WTC11 (cell line): ENCODE measurements at places on chromosomes 3 and 15.

- DNase-seq: no peak
- no peak overlapping the region for H3K27ac ChIP-seq
- no peaks in the 10 kb centered on the region for H3K4me1 ChIP-seq
- no peaks in the 10 kb centered on the region for H3K36me3 ChIP-seq
- no peaks in the 10 kb centered on the region for H3K27me3 ChIP-seq
Observed at GRCh38 chr15:72365844-72366243, 10.0 kb downstream of the HEXA start.

DNA sequence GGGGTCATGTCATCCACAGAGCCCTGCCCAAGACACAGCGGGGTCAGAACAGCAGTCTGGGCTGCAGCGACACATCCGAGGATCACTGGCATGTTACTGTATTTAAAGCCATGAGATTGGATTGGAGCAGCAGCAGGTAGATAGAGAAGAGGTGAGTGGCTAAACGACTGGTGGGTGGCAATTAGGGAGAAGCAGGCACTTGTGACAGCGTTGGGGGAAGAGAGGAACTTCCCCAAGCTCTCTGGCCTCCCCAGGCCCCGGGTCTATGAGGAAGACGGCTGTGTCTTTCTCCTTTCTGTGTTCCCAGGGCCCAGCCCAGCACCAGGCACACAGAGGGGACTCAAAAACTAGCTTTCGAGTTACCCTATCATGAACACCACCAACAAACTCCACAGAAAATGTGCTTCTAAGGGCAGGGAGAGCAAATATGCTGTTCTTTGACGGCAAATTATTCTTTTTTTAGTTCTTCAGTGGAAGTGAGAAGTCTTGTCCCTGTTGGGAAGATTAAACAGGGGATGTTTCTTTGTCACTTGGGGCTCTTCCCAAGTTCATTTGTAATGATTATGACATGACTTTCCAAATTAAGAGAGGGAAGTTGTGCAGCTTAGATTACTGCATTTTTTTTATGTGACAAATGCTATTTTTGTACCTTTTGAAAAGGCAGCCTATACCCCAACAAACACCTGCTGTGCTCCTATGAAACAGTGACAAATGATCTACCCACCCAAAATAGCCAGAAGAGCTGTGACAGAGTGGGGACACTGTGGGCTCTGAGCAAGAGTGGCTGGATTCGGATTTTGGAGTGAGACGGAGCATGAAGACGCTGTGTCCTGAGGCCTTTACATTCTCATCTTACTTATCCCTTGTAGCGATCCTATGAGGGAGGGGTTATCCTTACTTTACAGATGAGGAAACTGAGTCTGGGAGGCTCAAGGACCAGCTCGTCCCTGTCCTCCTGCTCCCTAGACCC lies 7.2 kb upstream of the SYNM start:
- H3K4me1 ChIP-seq: peaks cover 5% of the 10 kb centered on the region
- no peak for DNase-seq
- no peaks in the 10 kb centered on the region for H3K36me3 ChIP-seq
- peaks cover 43% of the 10 kb centered on the region for H3K27me3 ChIP-seq
- H3K4me3 ChIP-seq: no peak overlapping the region

DNA sequence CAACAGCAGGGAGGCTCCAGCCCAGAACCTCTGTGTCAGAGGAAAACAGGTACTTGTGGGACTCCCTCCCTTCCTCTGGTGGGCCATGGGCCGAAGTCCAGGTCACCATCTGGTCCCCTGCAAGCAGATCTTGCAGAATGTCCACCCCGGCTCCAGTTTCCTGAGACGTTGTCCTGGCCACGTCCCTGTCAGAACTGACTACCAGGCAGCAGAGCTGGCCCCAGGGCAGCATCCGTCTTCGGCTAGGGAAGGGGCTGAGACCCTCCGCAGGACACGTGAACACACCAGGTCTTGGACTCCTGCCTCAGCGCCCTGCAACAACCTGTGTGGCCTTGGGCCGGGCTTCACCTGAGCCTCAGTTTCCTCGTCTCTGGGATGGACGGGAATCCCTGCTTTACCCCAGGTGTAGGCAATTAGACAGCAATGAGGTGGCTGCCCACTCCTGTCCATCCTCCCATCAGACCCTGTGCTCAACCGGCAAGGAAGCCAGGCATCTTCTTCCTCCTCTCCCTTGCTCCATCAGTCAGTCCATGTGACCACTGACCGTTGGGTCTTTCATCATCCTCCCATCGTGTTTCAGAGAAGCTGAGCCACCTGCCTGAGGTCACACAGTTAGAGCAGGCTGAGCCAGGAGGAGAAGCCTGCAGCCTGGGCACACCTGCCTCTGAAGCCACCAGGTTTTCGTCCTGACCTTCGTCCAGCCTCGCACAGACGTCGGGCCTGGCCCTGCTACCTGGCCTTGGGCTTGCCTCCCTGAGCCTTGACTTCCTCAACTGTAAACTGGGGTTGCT lies 8.9 kb upstream of the PRKCD start:
- H3K4me3 ChIP-seq: no peak overlapping the region
- H3K4me1 ChIP-seq: peaks cover 5% of the 10 kb centered on the region
- no peak for DNase-seq
- no peaks in the 10 kb centered on the region for H3K36me3 ChIP-seq

DNA sequence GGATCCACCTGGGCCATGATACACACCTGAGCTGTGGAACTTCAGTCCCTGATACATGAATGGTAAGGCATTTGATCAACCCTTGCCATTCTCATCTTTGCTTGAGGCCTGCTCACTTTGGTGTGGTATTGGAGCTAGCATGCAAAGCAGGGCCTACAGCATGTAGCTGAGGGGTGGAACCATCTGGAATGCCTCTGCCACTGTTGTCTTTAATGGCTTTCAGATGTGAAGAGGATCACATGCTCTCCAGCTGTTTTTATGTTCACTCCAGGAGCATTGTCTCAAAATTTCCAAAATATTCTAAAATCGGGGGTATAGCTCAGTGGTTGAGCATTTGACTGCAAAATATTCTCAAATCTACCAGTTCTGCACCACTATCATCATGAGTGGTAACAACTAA lies 64.4 kb upstream of the PHLDB2 start:
- H3K36me3 ChIP-seq: no peaks in the 10 kb centered on the region
- H3K4me3 ChIP-seq: no peak overlapping the region
- H3K27me3 ChIP-seq: no peaks in the 10 kb centered on the region; the same call in 1 of the 2 replicates
- H3K4me1 ChIP-seq: no peaks in the 10 kb centered on the region
- no peak overlapping the region for H3K27ac ChIP-seq
- no peak for DNase-seq

DNA sequence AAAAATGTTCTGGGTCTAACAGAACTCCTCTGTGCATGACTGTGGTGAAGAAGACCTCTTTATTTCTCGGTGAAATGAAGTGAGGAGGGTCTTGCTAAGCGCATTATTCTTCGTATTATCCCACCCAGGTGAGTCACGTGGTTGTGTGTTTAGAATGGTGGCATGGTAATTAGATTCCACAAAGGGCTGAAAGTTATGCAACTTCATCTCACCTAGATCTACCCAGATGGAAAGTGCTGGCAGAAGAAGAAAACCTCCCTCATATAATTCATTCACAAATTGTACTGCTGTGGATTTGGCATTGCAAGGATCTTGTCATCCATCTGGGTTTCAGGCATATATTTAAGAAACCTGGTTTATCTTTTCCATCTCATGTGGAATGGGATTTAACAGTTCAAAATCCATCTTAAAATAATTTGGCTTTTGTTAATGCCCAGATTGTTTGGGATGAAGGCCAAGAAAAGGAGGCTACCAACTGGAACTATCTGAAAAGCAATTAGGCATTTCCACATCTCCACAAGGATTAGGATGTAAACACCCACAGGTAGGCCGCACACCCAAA lies 175.3 kb downstream of the PLCL2 start:
- no peak overlapping the region for H3K27ac ChIP-seq
- peaks cover 6% of the 10 kb centered on the region for H3K36me3 ChIP-seq
- H3K4me1 ChIP-seq: peaks cover 30% of the 10 kb centered on the region
- DNase-seq: no peak
- no peaks in the 10 kb centered on the region for H3K27me3 ChIP-seq

GRCh38 chr3:5098346-5098745 lies 23.7 kb upstream of the ARL8B start:
- no peak overlapping the region for H3K27ac ChIP-seq
- H3K4me1 ChIP-seq: peaks cover 9% of the 10 kb centered on the region
- DNase-seq: no peak
- no peaks in the 10 kb centered on the region for H3K36me3 ChIP-seq
- H3K4me3 ChIP-seq: no peak overlapping the region

DNA sequence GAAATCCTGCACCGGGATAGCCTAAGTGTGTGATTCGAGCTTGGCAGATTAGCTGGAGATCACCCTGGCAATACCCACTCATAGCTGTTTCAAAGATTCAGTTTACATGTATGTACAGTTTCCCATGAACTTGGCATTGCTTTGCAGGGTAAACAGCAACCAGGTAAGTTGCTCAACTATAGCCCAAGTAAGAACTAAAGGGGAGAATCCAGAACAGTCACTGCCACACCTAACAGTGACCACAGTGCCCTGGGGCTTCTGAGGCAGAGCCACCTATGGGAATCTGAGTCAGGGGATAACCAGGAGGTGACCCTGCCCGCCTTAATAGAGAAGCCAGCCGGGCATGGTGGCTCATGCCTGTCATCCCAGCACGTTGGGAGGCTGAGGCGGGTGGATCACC lies 15.9 kb downstream of the CDAN1 start:
- H3K4me1 ChIP-seq: no peaks in the 10 kb centered on the region
- H3K27me3 ChIP-seq: no peaks in the 10 kb centered on the region
- no peak overlapping the region for H3K27ac ChIP-seq
- H3K36me3 ChIP-seq: peaks cover 16% of the 10 kb centered on the region
